ENCODE measurements at places on chromosomes 1 and 21.

GRCh38 chr1:233621923-233622322 is 8.0 kb downstream of the KCNK1 start:
- no peak for DNase-seq

DNA sequence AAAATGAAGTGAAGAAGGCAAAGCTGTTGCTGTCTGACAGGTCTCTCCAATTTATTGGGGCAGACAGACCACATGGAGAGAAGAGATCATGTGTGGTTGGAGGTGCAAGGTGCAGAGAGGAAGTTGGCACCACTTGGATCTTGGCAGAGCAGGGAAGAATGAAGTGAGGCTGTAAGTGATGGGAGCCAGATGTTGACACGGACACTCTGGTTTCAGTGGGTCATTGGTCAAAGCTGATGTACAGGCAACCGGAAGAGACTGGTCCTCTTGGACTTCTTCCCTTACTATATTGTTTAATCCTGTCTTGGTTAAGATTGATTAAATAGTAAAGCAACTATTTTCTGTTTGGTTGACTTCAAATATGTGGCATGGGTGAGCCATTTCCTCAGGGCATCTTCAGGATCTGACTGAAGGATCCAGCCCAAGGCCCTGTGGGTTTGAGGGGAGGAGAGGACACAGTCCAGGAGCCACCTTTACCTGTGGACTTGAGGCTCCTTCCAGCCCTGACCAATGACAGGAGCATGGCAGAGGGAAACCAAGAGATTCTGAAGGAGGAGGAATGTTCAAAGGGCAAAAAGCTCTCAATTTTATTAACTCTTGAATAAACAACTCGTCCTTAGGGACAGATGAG is 49.4 kb downstream of the NENF start:
- no peak for DNase-seq

DNA sequence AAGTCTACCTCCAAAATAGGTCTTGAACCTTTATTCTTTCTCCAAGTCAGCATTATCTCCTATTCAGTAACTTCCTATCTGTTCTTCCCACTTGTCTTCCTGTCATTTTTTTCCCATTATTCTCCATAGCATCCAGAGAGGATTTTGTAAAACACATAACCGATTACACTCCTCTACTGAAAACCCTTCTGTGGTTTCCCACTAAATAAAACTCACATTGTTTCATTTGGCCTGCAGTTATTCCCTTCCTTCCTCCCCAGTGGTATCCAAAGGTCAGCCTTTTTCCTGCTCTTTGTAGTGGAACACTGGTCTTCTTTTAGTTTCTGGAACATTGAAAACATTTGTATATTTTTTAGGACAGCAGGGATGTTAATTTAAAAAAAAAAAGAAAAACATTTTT is 266.0 kb downstream of the GPR52 start:
- no peak for DNase-seq

- DNase-seq, result no peak
Measured at GRCh38 chr21:10464975-10465374, 56.4 kb upstream of the TPTE start.

- no peak for DNase-seq
Measured at GRCh38 chr1:193434319-193434718, 247.9 kb upstream of the B3GALT2 start.

DNA sequence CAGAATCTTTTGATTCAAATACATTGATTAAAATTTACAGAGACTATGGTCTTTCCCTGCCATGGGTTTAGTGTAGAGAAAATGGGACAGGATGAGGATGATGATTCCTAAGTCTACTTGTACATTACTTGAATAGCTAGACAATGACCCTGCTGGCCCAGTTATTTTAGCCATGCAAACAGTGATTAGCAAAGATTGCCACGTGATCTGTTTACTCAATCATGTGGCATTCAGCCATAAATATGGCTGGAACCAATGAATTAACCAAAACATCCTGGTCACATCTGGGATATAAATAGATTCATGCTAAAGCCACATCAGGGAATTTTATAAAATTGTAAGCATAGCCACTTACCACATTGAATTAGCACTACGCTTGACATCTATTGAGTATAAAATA is 167.3 kb downstream of the PBX1 start:
- no peak for DNase-seq

DNA sequence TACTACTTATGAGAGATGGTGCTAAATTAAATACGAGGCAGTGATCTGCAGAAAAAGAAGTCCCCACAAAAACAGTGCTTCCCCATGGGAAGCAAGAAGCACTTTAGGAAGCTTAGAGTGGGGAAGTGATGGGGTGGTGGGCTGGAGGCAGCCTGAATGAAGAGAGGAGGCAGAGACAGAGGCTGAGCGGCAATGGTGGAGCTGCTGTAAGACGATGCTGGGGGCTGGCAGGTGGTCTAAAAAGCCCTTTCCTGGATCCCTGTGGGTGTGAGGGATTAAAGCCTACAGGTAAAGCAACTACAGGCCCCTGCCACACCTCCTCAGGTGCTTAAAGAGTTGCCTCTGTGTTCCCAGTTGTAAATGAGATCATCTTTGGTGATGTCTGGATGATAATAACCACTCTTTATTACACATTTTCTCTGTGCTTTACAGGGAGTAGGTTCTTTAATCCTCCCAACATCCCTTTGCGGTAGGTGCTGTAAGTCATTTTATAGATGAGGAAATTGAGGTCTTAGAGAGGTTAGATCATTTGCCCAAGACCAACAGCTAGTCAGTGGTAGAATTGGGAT is 39.2 kb downstream of the CNN3 start:
- no peak for DNase-seq

- DNase-seq, result no peak
Measured at GRCh38 chr21:15604413-15604812, 125.4 kb upstream of the USP25 start.

- no peak for DNase-seq
Measured at GRCh38 chr1:163399976-163400601, 78.3 kb downstream of the NUF2 start.

GRCh38 chr1:116454940-116455339 is 81.9 kb downstream of the ATP1A1 start:
- no peak for DNase-seq

DNA sequence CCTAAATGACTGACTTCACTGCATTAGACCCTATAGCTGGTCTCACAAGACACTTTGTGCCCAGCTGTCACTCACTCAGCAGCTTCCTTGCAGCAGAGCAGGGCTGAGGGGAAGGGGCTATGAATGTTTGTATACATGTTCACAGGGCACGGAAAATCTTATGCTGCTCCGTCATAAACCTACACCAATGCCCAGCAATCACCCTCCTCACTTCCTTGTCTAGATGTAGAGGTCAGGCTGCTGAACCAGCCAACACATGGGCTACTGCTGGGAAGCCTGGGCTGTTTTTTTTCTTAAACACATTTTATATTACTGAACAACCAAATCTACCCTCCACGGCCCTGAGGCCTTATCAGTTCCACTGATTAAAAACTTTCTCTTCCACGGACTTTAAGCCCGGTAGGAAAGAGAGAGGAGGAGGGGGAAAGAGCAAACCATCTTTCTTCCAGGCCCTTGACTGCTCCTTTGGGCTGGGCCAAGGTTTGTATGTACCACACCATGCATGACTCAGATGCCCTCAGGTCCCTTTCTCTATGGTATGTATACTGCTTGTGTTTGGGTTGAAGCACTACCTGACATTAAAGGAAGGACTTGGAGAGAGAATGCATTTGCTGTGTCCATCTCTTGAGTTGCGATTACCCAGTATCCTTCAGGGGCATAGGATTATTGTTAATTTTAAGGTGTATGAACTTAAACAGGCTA is 12.7 kb downstream of the MTFR1L start:
- no peak for DNase-seq

DNA sequence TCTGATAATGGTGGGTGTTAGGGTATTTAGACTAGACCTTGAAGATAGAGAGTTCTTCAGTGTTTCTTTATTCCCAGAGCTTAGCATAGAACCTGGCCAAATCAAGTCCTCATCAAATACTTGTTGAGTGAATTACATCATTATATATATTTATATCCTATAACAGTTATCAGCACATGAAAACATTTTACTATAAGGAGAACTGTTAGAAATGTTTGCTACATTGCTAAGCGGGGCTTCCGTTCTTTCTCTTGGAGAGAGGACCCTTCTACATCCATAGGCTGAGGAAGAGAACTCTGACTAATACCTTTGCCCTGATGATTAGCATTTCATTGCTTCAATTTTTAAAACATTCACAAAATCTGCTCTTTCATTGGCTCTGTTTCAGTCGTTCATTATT is 66.5 kb upstream of the NBL1 start:
- no peak for DNase-seq

DNA sequence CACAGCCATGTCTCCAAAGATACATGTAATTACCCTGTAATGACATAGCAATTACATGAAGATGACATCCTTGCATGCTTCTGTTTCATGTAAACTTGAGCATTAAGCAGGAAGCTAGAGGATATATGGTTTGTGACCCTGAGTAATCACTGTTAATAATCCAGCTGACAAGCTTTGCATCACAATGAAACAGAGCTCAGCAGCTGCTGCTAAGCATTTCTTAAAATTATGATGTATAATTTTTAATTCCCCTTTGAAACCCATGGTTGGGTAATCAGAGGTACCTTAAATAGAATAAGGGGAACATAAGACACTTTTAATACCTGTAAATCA is 293.5 kb downstream of the NTNG1 start:
- DNase-seq, result no peak
